Hematopoietic multipotent progenitor cell treated with erythropoietin and hydrocortisone succinate and interleukin-3 and kit ligand, for 6 days (in vitro differentiated cells): ENCODE measurements at places on chromosomes 7 and 10.

DNA sequence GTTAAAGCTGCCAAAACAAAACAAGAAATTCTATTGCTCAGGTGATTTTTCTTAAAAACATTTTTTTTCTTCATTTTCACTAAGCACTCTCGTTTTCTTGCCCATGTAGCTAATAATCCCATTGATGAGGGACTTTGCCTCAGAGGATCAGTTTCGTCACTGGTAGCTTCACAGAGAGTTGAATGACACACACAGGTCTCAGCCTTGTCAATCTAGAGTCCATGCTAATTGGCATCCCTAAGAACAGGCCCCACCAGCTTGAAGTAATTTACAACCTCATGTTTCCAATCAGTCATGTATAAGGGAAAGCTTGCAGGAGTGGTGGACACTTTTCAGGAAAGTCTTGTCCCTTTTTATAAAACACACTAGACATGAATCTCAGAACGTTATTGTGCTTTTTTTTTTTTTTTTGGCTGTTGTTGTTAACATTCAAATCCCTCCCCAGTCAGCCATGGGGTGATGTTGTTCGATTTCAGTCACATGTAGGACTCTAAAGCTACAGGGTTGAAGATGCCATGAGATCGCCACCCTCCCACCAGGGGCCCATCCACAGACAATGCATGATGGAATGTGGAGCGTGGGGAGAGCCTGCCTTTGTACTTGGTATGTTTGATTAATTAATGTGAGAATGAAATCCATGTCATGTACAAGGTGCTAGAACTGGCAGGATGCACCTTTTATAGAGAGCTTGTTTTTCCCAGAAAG lies 232.4 kb upstream of the FZD8 start:
- DNase-seq, result no peak

GRCh38 chr10:115214829-115215228 lies 121.7 kb downstream of the ATRNL1 start:
- DNase-seq, result no peak

GRCh38 chr10:28130267-28130666 lies 131.4 kb upstream of the ODAD2 start:
- no peak for DNase-seq

GRCh38 chr10:93267521-93267920 lies 193.8 kb downstream of the CYP26A1 start:
- no peak for DNase-seq

DNA sequence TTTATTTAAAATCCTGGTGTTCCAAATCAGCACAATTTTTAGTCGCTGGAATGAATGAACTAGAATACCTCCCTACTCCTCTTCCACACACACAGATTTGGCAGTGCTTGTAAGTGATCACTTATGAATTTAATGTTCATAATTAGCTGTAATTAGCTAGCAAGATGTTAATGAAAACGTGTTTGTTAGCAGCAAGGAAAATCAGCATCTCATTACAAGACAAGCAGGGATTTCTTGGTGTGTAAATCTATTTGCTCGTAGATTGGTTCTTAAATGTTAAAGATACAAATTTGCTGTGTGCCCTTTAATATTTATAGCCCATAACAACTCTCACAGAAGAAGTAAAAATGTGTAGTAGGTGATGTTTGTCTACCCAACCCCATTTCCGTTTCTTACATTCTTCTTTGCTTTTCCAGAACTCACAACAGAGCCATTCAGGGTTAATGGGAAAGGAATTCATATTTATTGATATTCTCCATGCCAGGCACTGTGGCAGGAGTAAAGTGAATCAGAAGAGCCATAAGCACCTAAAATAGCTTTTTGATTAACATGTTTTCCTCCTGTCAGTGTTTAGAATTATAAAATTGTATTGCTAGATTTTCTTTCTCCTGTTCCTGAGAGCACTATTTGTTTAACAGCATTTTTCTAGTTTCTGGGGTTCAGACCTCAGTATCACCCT lies 49.6 kb downstream of the SEMA3C start:
- DNase-seq, result no peak

- peak; percentile 24 for DNase-seq
These were observed 66.8 kb downstream of the MAD1L1 start for GRCh38 chr7:2165610-2166594.

DNA sequence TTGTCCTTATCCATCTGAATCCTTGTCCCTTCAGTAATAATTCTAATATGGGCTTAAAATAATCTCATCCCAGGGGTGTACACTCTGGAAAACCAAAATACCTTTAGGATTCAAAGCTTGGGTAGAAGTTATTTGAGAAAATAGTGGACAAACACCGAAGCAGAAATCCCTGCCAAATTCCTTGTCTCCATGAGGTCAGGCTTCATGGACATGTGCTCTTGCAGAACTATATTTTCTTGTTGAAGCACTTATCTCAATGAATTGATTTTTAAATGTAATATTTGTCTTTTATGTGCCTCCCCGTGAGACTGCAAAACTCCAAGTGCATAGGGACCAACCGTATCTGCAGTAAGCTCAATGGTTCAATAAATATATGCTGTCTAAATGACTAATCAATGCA lies 1153.3 kb upstream of the AUTS2 start:
- DNase-seq, result no peak

DNA sequence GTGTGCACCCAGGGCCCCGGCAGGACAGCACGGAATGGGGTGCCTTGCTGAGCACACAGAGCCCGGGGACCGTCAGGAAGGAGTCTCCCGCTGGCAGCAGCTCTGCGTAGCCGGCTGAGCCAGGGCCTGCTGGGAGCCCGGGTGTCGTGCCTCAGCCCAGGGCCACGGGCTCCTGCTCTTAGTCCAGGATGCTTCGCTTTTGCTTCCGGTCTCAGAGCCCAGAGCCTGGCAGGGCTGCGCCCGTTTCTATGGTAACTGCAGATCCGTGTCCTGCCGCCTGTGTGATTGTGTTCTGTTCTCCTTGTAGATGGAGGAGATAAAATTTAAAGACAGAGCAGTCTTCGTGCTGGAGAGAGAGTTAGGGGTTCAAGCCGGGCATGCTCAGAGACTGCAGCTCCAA lies 53.7 kb upstream of the DPYSL4 start:
- DNase-seq, result no peak

GRCh38 chr7:50651271-50651989 lies 86.2 kb upstream of the DDC start:
- DNase-seq, result no peak

DNA sequence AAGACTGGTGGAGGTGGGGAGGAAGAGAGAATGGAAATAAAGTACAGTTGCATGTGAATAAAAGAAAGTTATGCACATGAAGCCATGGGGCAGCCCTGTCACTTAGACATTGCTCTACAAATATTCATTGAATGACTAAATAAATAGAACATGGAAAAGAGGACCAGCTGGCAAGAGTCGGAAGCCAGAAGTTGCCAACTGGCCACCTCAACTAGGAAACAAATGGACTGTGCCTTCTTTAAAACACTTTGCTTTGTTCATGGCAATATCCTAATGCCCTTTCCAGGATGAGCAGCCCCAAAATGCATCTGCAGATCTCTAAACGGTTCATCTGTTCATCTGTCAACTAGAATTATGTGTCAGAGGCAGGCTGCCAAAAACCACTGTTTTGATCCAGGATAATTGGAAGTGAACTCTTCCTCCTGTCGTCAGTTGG lies 157.3 kb downstream of the NOC3L start:
- no peak for DNase-seq

- no peak for DNase-seq
These were observed 13.8 kb downstream of the MTERF1 start for GRCh38 chr7:91866599-91867148.
